Suppressor macrophage treated with lipopolysaccharide for 1 hour (primary cell): ENCODE measurements at places on chromosomes 3 and 15.

GRCh38 chr3:15284121-15284889, 48.1 kb downstream of the SH3BP5 start:
- no peak for DNase-seq

DNA sequence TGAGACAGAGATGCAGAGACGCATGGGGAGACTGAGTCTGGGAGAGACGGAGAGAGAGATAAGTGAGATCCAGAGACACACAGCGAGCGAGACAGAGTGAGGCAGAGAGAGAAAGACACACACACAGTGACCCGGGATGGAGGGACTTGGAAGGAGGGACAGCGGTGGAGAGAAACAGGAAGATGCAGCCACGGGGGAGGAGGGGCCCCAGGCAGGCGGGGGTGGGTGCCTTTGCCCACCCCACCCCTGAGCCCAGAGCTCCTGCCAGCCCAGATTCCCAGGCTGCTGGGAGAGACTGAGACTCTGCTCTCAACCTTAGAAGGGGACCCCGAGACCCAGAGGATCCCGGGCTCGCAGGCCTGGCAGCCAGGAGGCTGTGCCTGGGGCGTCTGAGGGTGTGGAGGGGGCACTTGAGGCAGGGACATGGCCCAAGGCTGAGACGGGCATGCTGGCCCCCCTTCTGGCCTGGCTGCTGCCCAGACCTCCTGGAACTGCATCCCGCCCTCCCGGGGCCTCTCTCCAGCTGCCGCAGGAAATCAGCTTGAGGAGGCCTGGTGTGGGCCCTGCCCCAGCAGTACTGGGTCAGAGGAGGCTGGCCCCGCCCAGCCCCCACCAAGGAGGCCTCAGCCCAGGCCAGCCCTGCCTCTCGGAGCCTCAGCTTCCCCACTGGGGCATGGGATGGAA, 18.1 kb downstream of the H1-8 start:
- DNase-seq = no peak

GRCh38 chr3:49652218-49652902, 21.8 kb upstream of the APEH start:
- DNase-seq = no peak

- peak; percentile 31 for DNase-seq
Measured at GRCh38 chr3:183699238-183699947, 1.8 kb downstream of the YEATS2 start.

DNA sequence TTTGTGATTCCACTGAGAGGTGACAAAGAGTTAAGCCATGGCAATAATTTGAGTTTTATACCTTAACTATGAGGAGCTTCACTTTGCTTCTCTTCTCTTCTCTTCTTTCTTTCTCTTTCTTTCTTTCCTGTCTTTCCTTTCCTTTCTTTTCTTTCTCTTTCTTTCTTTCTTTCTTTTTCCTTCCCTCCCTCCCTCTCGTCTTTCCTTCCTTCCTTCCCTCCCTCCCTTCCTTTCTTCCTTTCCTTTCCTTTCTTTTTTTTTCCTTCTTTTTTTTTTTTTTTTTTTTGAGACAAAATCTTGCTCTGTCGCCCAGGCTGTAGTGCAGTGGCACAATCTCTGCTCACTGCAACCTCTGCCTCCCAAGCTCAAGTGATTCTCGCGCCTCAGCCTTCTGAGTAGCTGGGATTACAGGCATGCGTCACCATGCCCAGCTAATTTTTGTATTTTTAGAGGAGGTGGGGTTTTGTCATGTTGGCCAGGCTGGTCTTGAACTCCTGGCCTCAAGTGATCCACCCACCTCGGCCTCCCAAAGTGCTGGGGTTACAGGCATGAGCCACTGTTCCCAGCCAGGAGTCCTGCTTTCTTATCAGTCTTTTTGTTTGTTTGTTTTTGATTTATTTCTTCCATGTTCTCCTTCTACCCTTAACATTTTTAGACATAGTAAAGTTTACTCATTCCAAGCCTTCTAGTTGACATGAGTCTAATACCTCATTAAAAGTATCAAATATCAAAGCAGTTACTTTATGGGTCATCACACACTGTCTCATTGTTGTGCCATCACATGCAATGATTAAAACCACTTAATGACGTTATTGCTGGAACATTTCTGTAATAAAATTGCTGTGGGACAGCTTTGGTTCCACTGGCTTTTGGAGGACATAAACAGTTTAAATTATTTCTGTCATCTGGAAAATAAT, 29.9 kb downstream of the SLC49A4 start:
- peak; percentile 9 for DNase-seq

GRCh38 chr3:14208977-14209394, 30.4 kb downstream of the LSM3 start:
- DNase-seq = no peak

GRCh38 chr3:61015408-61015807, 235.8 kb downstream of the FHIT start:
- DNase-seq = no peak

DNA sequence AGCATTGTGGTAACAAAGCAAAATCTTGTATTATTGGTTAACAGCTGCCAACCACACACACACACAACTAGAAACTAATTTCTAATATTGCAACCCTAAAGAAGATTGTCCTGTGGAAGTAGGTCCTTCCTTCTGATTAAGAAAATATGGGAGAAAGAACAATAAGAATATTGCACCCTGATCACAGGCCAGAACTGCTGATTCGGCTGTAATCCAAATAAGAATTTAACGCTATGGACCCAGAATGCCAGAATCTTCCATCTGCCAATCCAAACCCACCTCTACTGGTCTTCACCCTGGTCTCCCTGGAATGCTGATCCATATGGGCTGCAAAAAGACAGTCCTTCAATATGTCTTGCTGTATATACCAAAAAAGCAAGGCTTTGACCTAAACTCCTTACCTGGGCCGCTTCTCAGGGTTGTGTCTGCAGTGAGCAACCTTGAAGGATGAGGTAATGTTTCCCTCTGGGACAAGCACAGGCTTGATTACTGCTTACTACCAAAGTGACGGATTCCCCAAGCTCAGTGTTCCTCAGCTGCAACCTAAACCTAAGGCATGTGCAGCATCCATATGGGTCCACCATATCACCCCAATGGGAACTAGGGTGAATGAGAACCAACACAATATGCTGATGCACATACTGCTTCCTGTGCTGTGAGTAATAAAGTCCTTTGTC, 8.0 kb downstream of the CCDC14 start:
- DNase-seq = no peak

DNA sequence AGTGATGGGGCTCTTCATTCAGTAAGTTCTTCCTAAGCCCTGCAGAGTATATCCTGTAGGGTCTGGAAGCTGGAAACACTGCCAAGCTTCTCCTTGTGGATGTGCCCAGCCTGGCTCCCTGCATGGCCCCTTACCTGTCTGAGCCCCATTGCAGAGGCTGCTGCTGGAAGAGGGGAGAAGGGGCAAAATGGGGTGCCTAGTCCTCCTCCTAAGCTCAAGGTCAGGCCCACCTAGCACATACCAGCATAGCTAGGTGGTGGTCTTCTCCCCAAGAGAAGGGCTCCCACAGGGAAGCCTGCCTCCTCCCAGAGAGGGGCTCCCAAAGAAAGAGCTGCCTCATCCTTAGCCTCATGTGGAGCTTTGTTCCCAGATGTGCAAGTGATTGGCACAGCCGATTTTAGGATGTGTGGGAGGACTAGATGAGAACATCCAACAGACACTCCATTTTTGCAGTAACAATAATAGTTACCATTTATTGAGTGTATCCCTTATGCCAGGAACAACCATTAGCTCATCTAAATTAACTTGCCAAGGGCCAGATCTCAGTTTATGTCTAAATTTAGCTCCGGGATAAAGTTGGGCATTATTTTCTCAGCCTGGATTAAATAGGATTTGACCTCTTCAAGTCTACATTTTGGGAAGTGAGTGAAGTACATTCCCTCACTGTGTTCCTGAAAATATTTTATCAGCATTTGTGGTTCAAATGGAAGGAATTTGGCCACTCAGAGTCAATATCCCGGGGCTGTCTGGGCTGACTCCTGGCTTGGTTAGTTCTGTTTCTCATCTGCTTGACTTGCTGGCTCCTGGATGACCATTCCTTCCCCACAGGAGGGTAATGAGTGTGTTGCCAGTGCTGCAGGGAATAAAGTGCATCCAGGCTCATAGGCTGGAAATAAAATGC, 291.1 kb upstream of the ROPN1 start:
- DNase-seq = no peak

DNA sequence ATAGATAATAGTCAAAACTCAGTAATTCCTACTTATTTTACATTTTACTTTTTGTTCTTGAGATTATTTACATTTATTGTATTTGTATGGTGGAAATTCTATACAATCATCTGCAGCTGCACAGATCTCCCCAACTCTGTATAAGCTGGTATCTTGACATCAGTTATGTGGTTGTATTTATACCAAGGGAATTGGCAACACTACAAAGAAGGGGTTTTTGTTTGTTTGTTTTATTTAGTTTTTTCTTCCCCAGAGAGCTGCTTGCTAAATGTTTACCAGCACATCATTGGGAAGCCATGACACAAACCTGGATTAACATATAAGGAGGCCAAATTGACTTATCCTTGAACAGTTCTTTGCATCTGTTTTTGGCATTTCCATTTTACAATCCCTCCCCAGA, 389.2 kb upstream of the KCNMB2 start:
- DNase-seq = no peak

GRCh38 chr3:159432682-159433340, 555.8 kb upstream of the IL12A start:
- DNase-seq = no peak

- peak; percentile 68 for DNase-seq
Measured at GRCh38 chr15:90512981-90513380, 16.7 kb upstream of the CRTC3 start.

- DNase-seq = no peak
Measured at GRCh38 chr3:69409831-69410230, 23.9 kb upstream of the FRMD4B start.
